ENCODE measurements at places on chromosomes 12 and 14.

DNA sequence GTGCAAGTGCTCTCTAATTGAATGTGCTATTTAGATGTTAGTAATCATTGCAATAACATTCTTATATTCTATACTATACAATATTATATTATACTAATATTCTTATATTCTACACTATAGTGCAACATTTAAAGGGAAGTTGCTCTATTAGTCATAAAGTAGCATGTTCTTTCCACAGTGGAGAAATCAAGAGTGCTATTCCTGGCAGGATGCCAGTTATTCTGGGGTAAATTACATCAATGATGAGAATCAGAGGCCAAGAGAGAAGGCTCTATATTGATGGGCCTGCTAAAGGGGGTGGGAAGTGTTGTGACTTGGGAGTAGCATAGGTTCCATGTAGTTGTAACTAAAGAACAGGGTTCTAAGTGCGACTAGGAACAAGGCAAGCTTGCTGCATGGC lies 121.5 kb downstream of the SLC15A5 start:
- no peak for DNase-seq

GRCh38 chr14:100155756-100156616 lies 3.5 kb downstream of the DEGS2 start:
- DNase-seq = no peak

DNA sequence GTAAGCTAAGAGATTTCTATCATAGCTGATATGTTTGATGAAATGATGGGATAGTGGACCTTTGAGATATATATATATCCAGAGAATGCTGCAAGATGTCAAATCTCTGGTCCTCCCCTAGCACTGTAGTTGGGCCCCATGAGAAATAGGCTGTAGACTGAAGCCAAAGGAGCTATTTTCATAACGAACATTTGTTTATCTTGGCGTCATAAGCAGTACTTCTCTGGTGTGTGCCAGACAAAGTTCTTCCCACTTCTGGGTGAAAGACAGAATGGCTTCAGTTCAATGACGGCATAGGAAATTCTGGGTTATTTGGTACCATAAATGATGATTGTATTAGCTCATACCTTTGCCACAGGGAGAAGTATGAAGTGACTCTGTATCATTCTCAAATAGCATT lies 534.3 kb downstream of the SOX5 start:
- DNase-seq = no peak

GRCh38 chr12:51814311-51815088 lies 34.0 kb downstream of the FIGNL2 start:
- no peak for DNase-seq

GRCh38 chr14:95544588-95544987 lies 9.7 kb downstream of the GLRX5 start:
- no peak for DNase-seq

- DNase-seq = peak; percentile 66
These were observed at the start of gene NFE2 for GRCh38 chr12:54300732-54301427. Gene NFE2 (minus strand): TSS chr12:54301015. CDS start chr12:54295248, 5,767 bp downstream.

GRCh38 chr12:102439426-102440405 lies 40.6 kb downstream of the IGF1 start:
- DNase-seq = no peak

GRCh38 chr12:57775563-57776246 lies 3.3 kb downstream of the EEF1AKMT3 start:
- no peak for DNase-seq

DNA sequence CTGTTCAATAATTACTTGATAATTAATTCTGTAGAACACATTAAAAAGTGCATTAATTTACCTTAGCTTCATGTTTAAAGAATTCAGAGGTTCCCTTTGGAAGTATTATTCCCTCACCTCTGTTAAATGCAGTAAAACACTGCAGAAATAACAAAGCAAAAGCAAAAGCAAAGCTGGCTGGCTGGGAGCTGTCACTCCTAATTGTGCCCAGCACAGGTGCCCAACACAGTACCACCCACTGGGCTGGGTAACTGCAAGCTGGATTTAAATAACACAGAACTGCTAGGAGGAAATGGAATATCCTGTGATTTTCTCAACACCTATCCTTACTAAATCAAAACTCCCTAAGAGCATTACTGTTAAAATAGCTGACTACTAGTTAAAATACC lies 72.6 kb downstream of the SLC2A13 start:
- DNase-seq = no peak

- no peak for DNase-seq
These were observed 35.1 kb downstream of the CCDC85C start for GRCh38 chr14:99568567-99569560.

- DNase-seq = no peak
These were observed 2.8 kb downstream of the B3GNT4 start for GRCh38 chr12:122206111-122206881.

DNA sequence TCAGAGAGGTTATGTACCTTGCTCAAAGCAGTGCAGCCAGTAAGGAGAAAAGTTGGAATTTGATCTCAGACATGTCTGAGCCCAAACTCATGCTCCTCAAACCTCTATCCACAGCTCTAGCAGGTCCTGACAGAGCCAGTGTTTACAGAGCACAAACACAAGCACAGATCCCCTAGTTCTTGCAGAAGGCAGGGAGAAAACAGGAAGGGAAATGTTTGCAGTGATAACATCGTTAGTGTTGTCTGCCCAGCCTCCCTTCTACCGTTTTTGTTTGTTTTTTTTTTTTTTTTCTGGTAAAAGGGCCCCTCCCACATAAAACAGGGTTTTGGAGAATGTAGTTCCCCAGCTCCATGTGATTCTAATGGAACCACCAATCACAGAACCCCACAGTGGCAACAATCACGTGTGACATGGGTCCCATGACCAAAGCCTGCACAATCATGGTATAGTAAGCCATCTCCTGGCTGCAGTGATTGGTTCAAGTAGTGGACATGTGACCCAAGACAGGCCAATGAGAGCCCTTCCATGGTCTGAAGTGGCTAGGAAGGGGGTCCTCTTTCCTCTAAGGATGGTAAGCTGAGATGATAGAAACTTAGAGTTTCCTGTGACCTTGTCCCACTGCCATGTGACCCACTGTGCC lies 513.4 kb downstream of the MED13L start:
- DNase-seq = no peak

- no peak for DNase-seq
These were observed 427 bp upstream of the TMEM120B start for GRCh38 chr12:121712190-121712460.

DNA sequence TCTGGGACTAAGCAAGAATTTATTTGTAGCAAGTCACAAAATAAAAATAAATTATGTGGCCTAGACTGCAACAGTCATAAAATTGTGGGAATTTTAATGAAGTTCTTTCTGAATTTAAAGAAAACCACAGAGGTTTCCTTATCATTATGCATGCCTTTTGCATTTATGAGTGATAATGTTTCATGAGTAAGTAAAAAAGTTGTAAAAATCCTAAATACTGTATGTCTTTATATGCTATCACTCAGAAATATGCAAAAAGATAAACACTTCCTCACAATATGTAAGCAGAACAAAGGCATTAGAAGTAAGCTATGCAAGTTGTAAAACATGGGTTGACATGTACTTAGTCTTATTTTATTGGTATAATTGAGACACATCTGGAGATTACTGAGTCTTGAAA lies 239.4 kb upstream of the PDE3A start:
- DNase-seq = no peak

- DNase-seq = no peak
These were observed 34.0 kb downstream of the KITLG start for GRCh38 chr12:88546226-88546625.

DNA sequence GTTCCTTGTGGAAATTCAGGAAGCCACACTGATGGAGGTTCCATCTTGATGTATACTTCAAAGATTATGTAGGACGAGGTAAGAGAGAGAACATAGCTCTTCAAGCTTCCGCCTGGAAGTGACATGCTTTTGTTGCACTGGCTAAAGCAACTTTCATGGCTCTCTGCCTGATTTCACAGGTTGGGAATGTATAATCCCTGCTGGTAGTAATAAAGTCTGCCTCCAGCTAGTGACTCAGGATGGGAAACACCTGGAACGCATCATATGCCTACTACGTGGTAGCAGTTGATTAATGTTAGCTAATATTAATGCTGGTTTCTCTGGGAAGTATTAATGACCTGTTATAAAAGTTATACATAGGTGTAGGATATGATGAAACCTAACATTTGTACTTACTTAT lies 71.1 kb downstream of the PELI2 start:
- DNase-seq = no peak

DNA sequence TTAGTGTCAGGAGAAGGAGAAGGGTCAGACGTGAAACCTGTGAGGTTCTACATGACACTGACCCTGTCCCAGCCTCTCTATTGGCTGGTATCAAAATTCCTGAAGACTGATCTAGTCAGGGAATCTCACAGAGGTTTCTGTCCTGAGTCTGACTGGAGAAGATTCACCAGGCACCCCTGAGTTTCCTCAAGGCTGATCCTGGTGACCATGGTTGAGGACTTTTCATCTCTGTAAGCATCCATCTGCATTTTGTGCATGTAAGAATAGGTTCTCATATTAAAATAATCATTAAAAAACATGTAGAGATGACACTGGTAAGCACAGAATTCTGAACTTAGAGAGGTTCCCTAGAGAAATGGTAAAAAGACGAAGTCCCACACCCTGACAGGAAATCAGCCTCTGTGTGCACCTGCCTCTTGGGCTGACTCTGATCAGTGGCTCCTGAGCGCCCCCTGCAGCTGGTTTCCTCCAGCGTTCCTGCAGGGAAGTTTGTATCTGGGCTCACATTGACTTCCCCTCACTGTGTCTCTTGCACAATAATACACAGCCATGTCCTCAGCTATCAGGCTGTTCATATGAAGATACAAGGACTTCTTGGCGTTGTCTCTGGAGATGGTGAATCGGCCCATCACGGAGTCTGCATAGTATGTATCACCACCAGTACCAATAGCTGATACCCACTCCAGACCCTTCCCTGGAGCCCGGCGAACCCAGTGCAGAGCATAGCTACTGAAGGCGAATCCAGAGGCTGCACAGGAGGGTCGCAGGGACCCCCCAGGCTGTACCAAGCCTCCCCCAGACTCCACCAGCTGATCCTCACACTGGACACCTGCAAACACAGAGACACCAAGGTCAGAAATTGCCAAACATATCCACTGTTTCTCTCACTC lies 991.9 kb downstream of the TMEM121 start:
- DNase-seq = no peak

All from right renal pelvis (tissue), 4 donors.